ENCODE measurements at places on chromosomes 16 and 17.

- no peak for DNase-seq
Measured at GRCh38 chr17:4953451-4953961, 2.6 kb downstream of the ENO3 start.

- no peak for DNase-seq
Measured at GRCh38 chr17:81676906-81677305, 6.7 kb downstream of the ARL16 start.

DNA sequence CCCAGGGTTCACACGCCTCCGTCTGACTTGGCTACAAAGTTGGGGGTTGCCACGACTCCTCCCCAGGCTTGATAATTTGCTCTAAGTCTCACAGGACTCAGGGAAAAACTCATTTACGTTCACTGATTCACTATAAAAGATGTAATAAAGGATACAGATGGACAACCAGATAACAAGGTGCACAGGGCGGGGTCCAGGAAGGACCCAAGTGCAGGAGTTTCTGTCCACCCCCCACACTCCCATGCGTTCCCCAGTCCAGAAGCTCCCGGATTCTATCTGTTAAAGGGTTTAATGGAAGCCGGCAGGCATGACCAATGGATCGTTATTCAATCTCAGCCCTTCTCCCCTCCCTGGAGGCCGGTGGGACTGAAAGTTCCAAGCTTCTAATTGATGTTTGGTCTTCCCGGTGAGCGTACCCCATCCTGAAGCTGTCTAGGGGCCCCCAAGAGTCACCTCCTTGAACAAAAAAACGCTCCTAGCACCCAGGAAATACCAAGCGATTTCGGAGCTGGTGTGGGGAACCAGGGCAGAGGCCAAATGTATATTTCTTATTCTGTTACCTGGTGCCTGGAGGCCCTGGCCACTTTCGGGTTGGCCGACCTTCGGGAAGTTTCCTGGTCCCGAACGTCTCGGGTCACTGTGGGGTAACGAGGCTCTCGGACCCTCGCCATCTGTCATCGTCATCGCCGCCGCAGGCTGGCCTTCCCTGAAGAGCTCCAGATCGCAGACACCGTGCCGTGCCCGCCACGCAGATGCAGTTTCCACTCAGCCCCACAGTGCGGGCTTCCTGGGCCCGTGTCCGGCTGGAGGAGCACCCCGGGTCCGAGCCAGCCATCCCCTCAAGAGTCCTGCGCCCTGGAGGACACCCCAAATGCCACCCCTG, 13.5 kb upstream of the METRNL start:
- no peak for DNase-seq

DNA sequence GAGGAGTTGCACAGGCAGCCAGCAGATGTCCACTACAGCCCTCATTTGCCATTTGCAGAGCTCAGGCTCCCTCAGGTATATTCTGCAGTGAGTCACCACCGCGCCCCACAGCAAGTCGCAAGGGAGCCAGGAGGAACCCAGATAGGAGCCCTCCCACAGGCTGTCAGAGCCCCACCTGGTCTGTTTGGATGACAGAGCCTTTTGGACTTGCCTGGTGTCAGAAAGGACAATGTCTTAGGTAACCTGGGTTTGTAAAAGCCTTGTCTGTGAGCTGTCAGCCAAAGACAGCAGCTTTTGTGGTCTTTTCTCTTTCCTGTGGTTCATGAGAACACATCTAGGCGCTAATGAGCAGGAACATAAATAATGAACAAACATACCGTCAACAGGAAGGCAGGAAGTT, 70.9 kb downstream of the GNAO1 start:
- DNase-seq, result no peak

DNA sequence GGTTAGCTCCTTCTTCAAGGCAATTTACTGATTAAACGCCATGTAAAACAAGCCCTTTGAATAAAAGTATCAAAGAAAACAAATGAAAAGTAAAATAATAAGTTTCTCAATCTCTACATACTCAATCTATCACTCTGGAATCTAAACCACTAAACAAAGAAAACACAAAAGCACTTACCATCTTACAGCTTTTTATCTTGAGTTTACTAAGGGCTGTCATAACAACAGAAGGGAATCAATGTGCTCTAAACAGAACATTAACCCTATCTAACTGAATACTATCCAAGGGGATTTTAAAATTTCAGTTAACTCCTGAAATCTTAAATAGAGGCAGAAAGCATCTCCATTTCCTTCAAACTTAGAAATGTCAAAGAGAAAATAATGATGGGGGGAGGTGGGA, 3.4 kb downstream of the SKA2 start:
- no peak for DNase-seq

DNA sequence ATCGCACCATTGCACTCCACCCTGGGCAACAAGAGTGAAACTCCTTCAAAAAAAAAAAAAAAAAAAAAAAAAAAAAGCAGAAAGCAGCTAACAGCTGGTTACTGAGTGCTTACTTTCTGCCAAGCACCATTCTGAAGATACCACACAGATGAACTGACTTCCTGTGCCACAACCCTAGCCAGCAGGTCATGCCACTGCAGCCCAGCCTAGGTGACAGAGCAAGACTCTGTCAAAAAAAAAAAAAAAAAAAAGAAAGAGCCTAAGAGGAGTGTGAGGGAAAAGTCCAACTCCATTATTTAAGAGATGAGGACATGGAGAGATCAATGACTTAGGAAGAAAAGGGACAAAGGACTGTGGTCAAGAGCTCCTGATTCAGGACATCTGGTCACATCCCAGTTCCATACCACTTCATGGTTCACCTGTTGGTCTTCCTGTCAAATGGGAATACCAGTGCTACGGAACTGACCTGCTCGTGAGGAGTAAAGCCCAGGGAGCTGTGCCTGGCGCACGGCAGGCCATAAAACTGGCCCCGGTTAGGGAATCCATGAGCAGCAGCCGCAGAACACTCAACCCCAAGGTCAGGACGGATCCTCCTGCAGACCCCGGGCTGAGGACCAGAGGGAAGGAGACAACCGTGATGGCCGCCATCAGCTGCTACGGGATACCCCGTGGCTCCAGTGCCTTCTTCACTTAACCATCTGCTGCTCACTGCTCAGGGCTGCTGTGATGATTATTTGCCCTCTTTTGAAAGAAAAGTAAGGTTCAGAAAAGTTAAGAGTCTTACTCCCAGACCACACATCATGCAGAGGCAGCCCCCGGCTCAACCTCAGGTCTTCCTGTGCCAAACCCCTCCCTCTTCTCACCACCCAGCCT, 950 bp downstream of the KLHDC4 start:
- no peak for DNase-seq

DNA sequence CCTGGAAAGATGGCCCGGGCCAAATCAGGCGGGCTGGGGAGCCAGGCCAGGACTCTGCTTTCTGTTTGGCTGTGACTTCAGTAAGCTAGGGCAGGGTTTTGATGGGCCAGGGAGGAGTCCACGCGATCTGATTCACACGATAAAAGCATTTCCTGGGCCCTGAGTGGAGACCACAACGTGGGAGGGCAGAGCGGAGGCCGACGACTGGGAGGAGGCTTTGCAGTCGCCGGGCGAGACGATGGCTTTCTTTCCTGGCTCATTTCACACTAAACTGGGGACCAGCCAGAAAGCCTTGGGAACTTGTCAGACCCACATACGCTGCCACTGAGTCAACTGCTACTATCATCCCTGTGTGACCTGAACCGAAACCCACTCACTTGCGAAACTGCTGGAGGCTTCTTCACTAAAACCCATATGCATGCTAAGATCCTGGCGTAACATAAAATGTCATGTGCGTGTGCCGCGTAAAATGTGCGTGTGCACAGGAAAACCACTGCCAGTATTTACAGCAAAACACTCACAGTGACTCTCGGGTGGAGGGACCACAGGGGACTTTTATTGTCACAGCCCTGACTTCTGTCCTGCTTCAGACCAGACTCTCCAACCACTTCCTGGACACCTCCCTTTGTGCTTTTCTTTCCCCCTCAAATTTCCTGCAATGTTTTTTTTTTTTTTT, 14.2 kb upstream of the RHBDF2 start:
- no peak for DNase-seq

- DNase-seq, result no peak
Measured at GRCh38 chr16:2819939-2820835, 3.1 kb downstream of the PRSS21 start.

- no peak for DNase-seq
Measured at GRCh38 chr17:11308531-11308930, 67.5 kb downstream of the SHISA6 start.

- no peak for DNase-seq
Measured at GRCh38 chr16:85210423-85211169, 98.3 kb upstream of the CIBAR2 start.

DNA sequence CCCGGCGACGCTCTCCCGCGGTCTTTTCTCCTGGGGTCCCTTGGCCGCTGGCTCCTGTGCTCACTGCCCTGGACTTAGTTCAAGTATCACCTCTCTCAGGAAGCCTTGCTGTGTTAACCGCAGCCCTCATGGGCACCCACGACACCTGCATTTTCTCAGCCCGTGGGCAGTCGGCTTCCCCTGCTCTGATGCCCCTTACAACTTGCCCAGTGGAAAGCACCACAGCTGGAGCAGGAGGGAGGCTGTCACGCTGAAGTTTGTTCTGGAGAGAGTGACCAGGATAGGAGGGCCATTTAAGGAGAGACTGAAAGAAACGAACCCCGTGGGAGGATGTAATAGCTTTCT, 395 bp downstream of the STXBP4 start:
- DNase-seq, result no peak

DNA sequence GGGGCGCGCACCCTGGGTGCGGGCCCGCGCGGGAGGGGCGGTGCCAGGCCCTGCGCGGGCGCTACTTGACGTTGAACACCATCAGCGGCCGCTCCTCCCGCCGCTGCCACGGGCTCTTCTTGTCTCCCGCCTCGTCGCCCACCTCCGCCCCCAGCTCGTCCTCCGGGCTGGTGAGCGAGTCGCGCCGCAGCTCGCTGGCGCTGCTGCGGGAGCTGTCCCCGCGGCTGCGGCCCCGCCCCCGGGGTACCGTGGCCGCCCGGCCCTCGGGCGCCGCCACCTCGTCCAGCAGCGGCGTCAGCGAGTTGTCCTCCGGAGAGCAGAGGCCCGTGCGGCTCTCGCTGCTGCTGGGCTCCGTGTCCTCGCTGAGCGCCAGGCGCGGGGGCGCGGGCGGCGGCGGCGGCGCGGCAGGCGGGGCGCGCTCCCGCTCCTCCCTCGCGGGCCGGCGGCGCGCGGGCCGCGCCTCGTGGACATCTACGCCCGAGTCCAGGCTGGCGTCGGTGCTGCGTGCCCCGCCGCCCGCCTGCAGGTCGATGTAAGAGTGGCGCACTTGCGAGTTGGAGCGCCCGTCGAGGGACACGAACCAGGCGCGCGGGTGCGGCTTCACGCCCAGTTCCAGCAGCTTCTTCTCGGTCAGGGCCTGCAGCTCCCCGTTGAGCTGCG, 8.7 kb downstream of the GRN start:
- DNase-seq, result no peak

- DNase-seq, result no peak
Measured at GRCh38 chr16:2022723-2023091, 3.1 kb downstream of the NPW start.

DNA sequence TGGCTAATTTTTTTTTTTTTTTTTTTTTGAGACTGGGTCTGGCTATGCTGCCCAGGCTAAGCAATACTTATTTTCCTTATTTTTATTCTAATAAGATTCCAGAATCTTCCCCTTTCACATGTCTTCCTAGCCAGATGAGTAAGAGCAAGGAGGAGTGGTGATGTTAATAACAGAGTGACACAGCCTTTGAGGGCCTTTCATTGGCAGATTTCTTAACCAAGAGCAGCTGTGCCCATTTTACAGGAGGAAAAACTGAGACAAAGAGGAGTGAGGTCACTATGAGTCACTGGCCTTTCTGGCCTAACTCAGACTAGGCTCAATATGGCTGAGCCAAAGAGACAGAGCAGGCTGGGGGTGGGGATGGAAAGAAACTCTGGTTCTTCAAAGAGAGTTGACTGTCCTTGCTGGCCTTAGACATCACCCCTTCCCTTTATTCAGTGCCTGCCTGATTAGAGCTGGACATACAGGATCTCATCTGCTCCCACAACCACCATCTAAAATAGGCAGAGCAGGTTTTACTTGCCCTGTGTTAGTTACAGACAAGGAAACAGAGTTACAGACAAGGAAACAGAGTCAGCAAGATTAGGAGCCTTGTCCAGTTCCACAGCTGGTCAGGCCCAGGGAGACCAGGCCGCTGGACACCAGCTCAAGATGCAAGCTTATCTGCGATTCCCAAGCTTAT, 50.0 kb upstream of the TOB1 start:
- no peak for DNase-seq

DNA sequence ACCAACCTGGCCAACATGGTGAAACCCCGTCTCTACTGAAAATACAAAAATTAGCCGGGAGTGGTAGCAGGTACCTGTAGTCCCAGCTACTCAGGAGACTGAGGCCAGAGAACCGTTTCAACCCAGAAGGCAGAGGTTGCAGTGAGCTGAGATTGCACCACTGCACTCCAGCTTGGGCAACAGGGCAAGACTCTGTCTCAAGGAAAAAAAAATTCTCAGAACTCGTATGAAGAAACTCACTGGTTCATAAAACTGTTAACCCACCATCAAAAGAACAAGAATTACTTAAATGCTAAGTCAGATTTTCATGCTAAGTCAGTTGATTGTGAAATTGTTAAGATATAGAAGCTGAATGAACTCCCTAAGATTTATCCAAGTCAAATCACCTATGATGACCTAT, 31.3 kb downstream of the SLC39A11 start:
- no peak for DNase-seq

DNA sequence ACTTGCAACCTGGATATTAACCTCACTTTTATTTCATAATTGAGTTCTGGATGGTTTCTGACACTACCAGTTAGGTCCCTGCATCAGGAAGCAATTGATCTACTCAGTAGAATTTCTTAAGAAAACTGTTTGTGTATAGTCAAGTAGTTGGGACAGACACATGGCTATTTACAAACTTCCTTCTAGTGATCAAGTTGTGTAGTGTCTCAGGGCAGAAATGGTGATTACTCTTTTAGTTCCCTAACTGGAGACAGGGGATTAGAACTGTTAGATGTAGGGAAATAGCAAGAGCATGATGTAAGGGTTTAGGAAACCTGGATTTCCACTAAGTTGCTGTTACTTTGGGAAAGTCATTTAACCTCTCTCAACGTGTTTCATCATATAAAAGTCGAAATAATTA, 30.4 kb downstream of the TMEM100 start:
- DNase-seq, result no peak

DNA sequence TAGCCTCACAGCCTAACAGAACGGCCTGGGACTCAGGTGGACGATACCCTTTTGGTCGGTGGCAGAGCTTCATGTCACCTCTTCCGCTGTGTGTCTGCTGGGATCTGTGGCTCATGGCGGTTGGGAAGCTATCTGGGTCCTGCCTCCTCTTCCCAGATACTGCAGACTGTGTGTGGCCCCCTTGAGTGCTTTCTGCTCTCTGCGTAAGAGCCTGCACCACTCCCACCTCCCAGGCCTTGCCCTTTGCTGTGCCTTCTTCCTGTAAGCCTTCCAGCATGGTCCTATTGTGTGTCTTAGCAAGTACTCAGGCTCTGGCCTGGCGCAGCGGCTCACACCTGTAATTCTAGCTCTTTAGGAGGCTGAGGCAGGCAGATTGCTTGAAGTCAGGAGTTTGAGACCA, 17.5 kb upstream of the ADCY7 start:
- no peak for DNase-seq

Measured in cortex of kidney (tissue), 1 donor.